Stimulated activated CD4-positive, alpha-beta T cell treated with anti-CD3 and anti-CD28 coated beads, Interleukin-2, amount 100 ng/mL, for 48 hours (primary cell): ENCODE measurements at places on chromosomes 5 and 9.

- peak; percentile 10 for DNase-seq
Measured at GRCh38 chr9:88922091-88922490, 69.2 kb upstream of the S1PR3 start.

- DNase-seq = no peak
Measured at GRCh38 chr9:126113756-126114408, 212.7 kb upstream of the MVB12B start.

DNA sequence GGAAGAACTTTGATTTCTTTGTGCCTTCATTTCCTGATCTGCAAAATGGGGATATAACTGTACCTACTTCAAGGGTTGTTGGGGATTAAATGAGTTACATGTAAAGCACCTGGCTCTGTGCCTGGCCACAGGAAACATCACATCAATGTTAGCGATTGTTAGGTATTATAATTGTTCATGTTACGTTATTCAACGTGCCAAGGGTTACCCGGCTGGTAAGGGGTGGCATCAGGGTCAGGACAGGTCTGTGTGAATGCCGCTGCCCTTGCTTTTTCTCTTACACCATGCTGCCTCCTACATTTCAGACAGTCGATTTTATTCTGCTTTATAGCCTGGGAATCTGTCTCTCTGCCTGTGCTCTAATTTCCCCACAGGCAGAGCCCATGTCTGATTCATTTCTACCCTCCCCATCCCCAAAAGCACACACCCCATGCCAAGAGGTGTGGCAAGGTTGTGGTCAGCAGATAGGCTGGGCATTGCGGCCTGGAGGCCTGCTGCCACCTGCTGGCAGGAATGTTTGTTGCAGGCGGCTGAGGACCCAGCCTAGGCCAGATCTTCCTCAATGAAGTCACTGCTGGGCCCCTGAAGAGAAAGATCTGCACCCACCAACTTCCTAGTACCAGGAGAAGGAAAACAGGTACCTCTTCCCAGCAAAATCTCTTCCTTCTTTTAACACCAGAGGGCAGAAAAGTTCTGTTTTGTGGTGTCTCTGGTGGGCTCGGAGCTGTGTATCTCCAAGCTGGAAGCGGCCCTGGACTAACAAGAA, 5.3 kb downstream of the ANKS6 start:
- DNase-seq = peak; percentile 70

GRCh38 chr9:105401651-105402050, 46.2 kb upstream of the FSD1L start:
- no peak for DNase-seq

GRCh38 chr5:117945258-117945657, 1043.1 kb downstream of the DTWD2 start:
- DNase-seq = no peak

DNA sequence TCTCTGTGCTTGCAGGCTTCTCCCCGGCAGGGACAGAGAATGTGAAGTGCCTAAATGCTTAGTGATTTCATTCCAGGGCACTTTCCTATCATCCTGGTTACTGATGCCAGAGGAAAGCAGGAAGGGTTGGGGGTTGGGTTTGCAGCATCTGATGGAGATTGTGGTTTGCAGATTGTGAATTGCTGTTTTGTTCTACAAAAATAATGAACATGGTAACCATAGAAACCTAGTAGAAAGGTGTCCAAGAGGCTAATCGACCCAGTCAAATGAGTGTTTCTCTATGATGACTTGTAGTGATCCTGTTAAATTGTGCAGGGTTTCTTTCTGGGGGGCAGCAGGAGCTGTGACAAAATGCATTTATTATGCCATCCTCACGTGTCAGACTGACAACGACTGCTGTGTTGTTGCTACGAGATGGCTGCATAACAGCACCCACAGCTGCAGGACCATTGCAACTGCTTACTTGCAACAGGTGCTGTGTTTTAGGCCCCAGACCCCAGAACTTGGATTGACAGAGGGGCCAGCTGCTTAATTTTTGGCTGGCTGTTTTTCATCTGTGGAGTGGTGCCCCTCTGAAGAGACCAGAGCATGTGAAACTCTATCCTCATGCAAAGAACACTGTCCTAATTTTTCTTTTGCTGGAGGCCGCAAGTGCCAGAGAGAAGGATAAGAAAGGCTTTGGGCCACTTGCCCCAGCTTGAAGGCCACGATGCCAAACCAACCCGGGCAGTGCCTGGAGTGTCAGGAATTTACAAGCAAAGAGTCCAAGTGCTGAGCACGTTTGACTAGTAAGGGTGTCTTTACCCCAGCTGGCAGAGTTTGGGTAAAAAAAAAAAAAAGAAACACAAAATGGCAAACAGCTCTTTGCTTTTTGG, 397.8 kb downstream of the GADD45G start:
- DNase-seq = no peak

GRCh38 chr9:104367507-104367906, 136.6 kb upstream of the OR13F1 start:
- no peak for DNase-seq

DNA sequence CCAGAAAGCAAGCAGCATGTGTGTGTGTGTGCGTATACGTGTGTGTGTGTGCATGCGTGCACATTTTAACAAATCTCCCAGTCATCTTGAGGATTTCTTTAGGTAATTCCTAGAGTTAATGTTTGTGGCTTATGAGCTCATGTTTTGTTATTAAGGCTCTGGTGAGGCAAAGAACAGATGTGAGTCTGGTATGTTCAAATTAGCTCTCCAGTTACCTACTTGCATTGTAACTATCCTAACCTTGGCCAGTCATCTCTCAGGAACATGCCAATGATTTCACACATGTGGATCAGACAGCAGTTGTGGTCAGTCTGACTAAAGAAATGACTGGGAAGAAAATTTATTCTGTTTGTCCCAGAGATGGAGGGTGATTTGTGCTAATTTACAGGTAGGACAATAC, 163.1 kb downstream of the IZUMO3 start:
- DNase-seq = no peak

- no peak for DNase-seq
Measured at GRCh38 chr5:179768326-179769085, 25.3 kb upstream of the LTC4S start.

DNA sequence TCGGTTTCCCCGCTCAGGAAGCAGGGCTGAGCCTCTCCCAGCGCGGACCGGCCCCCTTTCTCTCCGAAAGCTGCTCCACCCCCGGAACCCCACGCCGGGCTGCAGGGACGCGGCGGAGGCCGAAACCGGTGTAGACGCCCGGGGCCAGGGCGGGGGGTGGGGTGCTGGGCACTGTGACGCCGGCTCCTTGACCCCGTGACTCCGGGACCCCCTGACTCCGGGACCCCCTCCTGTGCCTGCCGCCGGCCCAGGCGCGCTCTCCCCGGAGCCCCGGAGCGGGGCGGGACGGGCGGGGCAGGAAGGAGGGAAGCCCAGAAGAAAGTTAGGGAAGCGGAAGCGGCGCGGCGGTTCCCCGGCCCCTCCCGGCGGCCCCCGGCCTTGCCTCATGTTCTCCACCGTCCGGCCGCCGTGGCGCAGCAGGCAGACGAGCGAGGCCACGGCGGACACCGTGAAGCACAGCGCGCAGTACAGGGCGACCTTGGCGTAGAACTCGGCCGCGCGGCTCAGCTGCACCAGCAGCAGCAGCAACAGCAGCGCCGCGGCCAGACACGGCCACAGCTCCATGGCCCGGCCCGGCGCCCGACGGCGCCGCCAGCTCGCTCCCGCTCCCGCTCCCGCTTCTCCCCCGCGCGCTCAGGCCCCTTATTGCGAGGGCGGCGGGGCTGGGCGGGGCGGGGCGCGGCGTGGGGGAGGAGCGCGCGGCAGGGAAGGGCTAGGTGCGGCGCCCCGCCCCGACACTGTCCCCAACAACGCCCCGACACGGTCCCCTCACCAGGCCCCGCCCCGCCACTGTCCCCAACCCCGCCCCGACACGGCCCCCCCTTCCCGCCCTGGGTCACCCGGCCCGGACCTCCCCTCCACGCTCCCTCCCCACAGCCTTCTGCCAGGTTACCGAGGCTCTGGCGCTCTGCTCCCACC, at the start of gene AGPAT2:
AGPAT2 (minus strand) TSS at position 664 of the 918 bp plus-strand sequence; CDS start at position 564, 100 bp downstream.
- DNase-seq = peak; percentile 62

- no peak for DNase-seq
Measured at GRCh38 chr5:161412792-161413191, 133.7 kb downstream of the GABRB2 start.

DNA sequence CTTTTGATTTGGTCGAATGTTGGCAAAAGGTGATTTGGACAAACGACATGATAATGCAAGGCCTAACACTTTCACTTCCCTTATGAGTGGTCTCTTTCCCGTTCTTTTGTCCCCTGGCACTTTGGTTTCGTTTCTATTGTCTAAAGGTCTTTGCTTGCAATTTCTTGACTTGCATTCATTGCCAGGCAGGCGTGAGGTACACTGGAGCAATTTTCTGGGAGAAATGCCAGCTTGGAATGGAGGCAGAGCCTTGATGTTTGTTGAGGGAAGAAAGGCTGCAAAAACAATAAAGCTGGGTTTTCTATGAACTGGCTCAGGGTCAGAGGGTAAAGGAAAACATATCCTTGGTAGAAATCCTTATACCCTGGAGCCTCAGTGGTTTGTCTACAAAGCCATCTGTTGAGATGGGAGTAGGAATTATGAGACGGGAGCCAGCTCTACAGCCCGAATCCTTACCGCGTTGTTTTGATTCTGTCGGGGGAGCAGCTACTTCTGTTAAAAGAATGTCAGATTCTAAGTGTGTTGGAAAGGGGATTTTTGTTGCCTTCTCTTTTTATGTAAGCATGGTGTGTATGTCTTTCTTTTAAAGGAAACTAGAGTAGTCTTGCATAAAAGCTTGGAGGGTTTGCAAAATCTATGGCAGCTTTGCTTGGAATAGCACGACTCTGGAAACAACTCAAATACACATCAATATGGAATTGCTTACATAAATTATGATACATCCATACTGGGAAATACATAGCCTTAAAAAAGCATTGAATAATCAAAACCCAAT, 158.9 kb downstream of the RMI1 start:
- DNase-seq = no peak

DNA sequence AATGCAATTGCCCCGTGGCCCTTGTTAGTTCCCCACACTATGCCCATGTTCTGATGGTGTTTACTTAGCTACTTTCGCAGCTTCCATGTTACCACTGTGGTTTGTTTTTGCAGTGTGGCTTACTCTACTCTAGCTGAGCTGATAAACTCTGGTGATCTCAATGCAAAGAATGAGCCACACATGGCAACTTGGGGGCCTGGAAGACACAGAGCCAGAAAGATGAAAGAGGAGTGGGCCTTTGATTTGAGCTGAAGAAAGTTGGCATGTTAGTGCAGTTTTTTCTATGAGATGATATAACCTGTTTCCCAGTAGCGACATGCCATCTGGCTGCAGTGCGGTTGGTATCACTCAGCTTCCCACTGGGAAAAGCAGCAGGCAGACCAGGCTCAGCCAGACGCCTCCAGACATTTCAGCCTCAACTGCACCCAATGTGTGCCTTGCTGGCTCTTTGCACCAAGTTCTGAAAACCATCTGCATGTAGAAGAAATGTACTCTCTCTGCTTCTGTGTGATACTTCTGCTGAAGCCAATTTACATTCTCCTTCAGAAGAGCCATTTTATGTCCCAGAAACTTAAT, 329.4 kb downstream of the ARHGEF28 start:
- DNase-seq = no peak

GRCh38 chr5:25150819-25151218, 506.0 kb upstream of the CDH10 start:
- no peak for DNase-seq

DNA sequence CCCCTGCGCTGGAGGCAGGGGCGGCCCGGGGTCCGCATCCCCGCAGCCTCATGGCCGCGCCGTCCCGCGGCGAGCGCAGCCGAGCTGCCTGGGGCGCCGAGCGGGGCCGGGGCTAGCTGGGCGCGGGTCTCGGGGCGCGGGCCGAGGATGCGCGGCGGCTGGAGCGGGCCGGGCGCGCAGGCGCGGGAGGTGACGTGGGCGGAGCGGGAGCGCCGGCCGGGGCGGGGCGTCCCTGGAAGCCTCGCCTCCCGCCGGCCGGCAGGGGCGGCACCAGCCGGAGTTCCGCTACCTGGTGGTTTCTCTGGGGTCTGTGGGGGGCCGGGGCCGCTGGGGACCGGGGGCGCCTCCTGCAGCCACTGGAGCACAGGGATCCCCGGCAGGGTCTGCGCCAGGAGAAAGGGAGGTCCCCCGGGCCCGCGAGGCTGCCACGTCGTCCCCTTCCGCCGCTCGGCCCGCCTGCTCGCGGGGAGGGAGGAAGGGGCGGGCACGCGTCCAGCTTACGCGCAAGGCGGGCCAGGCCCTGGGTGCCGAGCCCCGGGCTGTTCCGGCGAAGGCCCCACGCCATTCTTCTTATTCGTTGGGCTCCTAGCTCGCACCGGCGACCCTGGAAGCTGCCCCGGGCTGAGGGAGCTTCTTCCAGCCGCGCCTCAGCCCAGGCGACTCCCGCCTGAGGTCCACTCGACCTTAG, at the start of gene LPCAT1:
LPCAT1 (minus strand) TSS at position 168 of the 688 bp plus-strand sequence; CDS start at position 52, 116 bp downstream.
- peak; percentile 73 for DNase-seq

- DNase-seq = no peak
Measured at GRCh38 chr9:135248111-135248510, 160.6 kb downstream of the OLFM1 start.

- DNase-seq = no peak
Measured at GRCh38 chr5:95713960-95714710, 17.0 kb upstream of the RHOBTB3 start.

- DNase-seq = no peak
Measured at GRCh38 chr9:137620581-137620980, 1.8 kb downstream of the EHMT1 start.

GRCh38 chr5:155085282-155085989, 71.9 kb downstream of the KIF4B start:
- DNase-seq = no peak

GRCh38 chr9:97806721-97807120, 46.3 kb upstream of the FOXE1 start:
- DNase-seq = no peak

- DNase-seq = no peak
Measured at GRCh38 chr5:113205323-113205722, 228.7 kb downstream of the DCP2 start.

- DNase-seq = no peak
Measured at GRCh38 chr9:89805571-89806292, 200.9 kb downstream of the GADD45G start.

DNA sequence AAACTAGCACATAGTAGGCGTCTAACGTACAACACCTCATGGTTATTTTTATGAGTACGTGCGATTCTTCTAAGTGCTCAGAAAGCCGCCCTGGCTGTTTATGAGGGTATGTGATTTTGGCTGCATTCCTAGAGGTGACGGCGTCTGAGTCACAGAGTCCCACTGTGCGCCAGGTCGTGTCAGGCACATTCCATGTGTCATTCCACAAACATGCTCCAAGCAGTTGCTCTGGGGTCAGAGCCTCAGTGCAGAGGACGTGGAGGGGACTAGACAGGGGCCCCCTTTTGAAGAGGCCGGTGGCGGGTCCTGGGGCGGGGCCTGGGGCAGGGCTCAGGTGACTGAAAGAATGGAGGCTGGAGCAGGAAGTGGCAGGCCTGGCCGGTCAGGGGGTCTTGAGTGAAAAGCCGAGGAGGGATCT, 51.9 kb downstream of the NEK6 start:
- no peak for DNase-seq

GRCh38 chr9:83472221-83472665, 66.0 kb downstream of the FRMD3 start:
- no peak for DNase-seq
